Esophagus mucosa (tissue), 1 donor: ENCODE measurements at places on chromosomes 6 and 20. TPM values are rescaled to one million over a fixed set of nuclear protein-coding genes. Genes with fewer than 3 reads are reported as not detected.

The SEL1L2 gene
- total RNA-seq = not detected

The HLA-DQB2 gene
- 0.64 TPM for total RNA-seq

The PLG gene
- 0.12 TPM for total RNA-seq

The RGL2 gene
- 55.8 TPM for total RNA-seq

The PDYN gene
- not detected for total RNA-seq

The NEDD9 gene
- 4.1 TPM for total RNA-seq

The MYLK4 gene
- 0.84 TPM for total RNA-seq

The ETV7 gene
- 2.1 TPM for total RNA-seq

The OPN5 gene
- total RNA-seq = not detected

The NOTCH4 gene
- total RNA-seq = 2.7 TPM

The CDH4 gene
- total RNA-seq = not detected

The PPP1R10 gene
- 30.0 TPM for total RNA-seq

The RALGAPA2 gene
- total RNA-seq = 15.9 TPM

The RFX6 gene
- not detected for total RNA-seq

The RNF39 gene
- total RNA-seq = 2.6 TPM

The SSTR4 gene
- total RNA-seq = not detected

The L3MBTL3 gene
- total RNA-seq = 2.5 TPM

The CFAP206 gene
- 0.28 TPM for total RNA-seq

The SMLR1 gene
- not detected for total RNA-seq

The RNF144B gene
- 21.6 TPM for total RNA-seq

The PEX3 gene
- total RNA-seq = 23.9 TPM

The PDRG1 gene
- total RNA-seq = 12.2 TPM

The ELOVL4 gene
- total RNA-seq = 6.8 TPM

The THBD gene
- total RNA-seq = 46.5 TPM

The RAET1L gene
- 30.4 TPM for total RNA-seq

The TRAPPC3L gene
- not detected for total RNA-seq

The GMNN gene
- total RNA-seq = 14.9 TPM

The SIGLEC1 gene
- 0.80 TPM for total RNA-seq

The GABRR2 gene
- total RNA-seq = not detected

The ISM1 gene
- total RNA-seq = 1.7 TPM

The ELOVL2 gene
- 0.04 TPM for total RNA-seq

The C20orf141 gene
- total RNA-seq = not detected

The MAP7 gene
- total RNA-seq = 29.9 TPM

The ME1 gene
- total RNA-seq = 32.4 TPM

The SLC24A3 gene
- 13.0 TPM for total RNA-seq

The ANKRD60 gene
- not detected for total RNA-seq

The DEFB128 gene
- not detected for total RNA-seq

The CTAGE9 gene
- not detected for total RNA-seq
